Melanocyte of skin (primary cell): ENCODE measurements at places on chromosomes 6 and 20. TPM values are rescaled to one million over a fixed set of nuclear protein-coding genes. Genes with fewer than 3 reads are reported as not detected.

Gene ADTRP
- total RNA-seq, result 1.0 and 1.8 TPM in 2 replicates

Gene JPH2
- total RNA-seq, result under 0.01 and 2.5 TPM in 2 replicates

Gene KHDRBS2
- total RNA-seq, result not detected in 2 replicates

Gene FLRT3
- total RNA-seq, result 7.0 and 7.6 TPM in 2 replicates

Gene LIN28B
- total RNA-seq, result under 0.01 TPM in 1 of 2 replicates, not detected in the other

Gene ADGB
- total RNA-seq, result not detected in 2 replicates

Gene FNDC11
- 0.73 TPM in 1 of 2 replicates, not detected in the other for total RNA-seq
